ENCODE measurements at places on chromosomes 16 and 17.
A peak's percentile ranks its signal among the peaks of the same experiment; 100 is the strongest.

DNA sequence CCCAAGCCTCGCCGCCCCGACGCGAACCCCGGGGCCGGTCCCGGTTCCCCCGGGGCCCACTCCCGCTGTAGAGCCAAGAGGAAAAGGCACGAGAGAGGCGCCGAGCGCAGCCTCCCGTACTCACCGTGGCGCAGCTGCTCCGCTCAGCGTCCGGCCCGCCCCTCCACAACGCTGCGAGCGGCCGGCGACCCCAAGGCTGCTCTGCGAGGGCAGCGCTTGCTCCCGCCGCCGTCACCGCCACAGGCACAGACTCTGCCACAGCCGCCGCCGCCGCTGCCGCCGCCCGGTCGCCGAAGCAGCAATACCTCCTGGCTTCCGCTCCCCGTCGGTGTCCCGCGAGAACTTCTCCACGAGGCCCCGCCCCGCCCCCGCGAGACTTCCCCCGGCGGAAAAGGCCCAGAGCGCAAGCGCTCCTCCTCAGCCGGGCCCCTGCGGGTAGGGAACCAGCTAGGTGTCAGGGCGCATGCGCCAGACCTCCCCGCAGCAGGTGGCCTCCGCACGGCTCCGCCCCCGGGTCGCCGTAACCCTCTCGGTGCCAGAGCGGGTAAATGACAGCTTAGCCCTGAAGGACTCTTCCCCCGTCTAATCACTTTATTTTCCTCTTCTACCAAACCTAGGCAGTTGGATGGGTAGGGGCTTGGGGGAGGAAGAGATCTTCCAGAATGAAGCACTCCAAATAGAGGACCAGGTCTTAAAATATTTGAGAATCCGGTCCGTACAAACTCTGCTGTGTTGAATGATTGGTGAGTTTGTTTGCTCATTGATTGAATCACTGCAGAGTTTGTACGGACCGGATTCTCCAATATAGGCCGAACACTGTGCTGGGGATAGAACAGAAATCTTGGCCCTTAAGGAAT, at the start of gene GRB2:
GRB2 (minus strand) TSS at position 314 of the 857 bp plus-strand sequence. CDS start 12,050 bp downstream, outside the sequence.
- peak; percentile 90 for DNase-seq

- DNase-seq = no peak
Measured at GRCh38 chr17:37745801-37746426, 1.1 kb upstream of the HNF1B start.

- DNase-seq = no peak
Measured at GRCh38 chr17:7478276-7479212, 887 bp downstream of the ZBTB4 start.

DNA sequence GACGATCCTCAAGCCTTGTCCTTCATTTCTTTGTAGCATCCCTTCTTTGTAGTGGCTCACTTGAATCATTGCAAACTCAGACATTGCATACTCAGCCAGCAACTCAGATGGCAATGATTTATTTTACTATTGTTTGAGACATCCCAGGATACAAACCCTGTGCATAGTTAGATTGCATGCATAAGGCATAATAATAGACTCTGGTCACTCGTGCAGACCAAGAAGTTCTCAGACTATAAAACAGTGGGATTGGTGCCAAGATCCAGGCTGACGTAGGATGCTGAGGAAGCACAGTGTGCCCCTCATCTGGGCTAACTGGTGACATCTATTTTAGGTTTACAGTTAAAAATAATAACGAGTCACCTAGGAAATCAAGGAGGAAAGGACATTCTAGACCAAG, 142.3 kb downstream of the PMP22 start:
- DNase-seq = no peak

GRCh38 chr17:69223809-69224208, 4.8 kb downstream of the ABCA10 start:
- DNase-seq = no peak

DNA sequence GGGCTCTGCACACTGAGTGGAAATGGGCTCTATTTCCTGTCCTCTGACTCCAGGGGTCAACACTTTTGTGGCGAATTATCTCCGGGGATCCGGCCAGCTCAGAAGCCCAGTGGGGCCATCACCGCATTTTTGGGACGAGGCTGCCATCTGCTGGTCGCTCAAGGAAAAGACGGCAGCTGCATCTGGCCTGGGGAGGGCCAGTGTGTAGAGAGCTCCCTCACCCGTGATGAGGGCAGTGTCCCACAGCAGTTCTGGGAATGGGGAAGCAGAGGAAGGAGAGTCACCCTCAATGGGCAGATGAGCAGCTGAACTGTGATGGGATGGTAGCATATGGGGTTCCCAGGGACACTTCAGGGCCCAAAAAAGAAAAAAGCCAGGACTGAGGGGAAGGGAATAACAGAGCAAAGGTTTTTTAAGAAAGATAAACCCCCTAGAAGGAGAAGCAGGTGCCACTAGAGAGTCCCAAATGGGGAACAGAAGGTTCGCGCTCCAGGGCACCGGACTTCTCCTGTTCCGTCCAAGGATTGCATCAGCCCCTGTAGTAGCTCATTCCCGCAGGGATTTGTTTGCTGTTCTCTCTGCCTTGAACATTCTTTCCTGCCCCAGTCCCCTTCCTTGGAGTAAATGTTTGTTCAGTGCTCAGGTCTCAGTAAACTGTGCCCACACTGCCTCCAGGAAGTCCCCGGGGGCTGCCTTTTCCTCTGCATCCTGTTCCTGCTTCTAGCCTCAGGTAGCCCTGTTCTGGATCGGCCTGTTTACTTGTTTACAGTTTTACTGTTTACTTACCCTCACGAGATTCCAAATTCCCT, 9.3 kb upstream of the ABCC12 start:
- DNase-seq = no peak

GRCh38 chr16:66930189-66930588, 4.0 kb downstream of the CIAO2B start:
- DNase-seq = no peak

DNA sequence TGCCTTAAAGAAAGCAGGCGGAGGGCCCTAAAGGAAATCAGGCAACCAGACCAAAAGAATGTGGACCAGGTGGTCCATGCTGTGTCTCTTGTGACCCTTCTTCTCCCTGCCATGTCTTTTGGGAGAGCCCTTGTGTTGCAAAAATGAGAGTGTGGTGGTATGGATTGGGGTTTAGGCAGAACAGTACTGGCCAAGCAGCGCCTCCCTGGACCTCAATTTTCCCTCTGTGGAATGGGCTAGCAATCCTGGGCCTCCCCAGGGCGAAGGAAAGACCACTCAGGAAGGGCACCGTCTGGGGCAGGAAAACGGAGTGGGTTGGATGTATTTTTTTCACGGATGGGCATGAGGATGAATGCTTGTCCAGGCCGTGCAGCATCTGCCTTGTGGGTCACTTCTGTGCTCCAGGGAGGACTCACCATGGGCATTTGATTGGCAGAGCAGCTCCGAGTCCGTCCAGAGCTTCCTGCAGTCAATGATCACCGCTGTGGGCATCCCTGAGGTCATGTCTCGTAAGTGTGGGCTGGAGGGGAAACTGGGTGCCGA, 7.6 kb upstream of the NLRC5 start:
- no peak for DNase-seq

DNA sequence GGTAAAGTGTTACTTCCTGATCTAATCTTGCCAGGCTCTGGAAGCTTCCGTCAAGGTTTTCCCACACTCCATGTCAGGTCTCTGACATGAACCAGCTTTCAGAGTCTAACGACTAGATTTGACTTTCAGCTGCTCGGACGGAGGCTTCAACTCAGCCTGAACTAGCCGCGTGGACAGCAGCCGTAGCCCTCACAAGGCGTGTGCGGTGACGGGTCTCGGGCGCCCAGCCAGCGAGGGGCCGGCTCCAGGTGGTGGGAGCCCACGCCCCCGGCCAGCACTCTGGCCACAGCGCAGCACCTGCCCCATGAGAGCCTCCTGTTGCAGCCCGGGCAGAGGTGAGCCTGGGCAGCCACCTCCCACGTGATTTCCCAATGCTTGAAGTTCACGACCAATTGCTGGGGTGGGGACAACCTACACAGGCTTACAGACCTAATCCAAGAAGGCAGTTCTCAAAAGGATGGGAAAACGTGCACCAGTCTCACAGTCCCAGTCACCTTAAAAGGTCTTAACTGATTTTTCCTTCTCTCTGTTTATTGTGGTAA, 45.5 kb downstream of the TBC1D16 start:
- no peak for DNase-seq

DNA sequence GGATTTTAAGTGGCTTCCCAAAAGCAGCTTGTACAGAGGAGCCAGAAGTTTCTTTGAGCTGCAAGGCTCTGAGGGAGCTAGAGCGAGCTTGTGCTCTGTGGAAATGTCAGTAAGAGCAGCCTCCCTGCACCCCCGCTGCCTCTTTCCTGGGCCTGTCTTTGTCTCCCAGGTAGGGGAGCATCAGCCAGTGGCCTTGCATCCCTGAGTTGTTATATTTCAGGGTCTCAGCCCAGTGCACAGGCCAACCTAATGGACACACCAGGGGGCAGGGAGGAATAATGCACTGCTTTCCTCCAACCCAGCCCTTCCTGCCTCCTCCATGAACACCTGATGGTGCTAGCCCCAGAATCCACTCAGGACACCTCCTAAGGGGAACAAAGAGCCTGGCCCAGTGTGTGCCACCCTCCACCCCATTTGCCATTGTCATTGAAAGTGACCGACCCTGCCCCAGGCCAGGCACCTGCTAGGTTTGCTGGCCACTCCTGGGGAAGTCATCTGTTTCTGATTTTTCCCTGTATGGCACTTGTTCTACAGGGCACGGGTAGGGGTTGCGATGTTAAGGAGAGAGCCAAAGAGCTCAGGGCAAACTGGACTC, 6.3 kb downstream of the TPPP3 start:
- DNase-seq = no peak

GRCh38 chr16:49441366-49441780, 67.8 kb downstream of the C16orf78 start:
- no peak for DNase-seq

GRCh38 chr16:73231944-73232554, 184.1 kb upstream of the ZFHX3 start:
- no peak for DNase-seq

GRCh38 chr16:82824408-82824807, 197.6 kb downstream of the CDH13 start:
- DNase-seq = no peak

- DNase-seq = no peak
Measured at GRCh38 chr16:55809851-55810250, 23.0 kb downstream of the CES1 start.

DNA sequence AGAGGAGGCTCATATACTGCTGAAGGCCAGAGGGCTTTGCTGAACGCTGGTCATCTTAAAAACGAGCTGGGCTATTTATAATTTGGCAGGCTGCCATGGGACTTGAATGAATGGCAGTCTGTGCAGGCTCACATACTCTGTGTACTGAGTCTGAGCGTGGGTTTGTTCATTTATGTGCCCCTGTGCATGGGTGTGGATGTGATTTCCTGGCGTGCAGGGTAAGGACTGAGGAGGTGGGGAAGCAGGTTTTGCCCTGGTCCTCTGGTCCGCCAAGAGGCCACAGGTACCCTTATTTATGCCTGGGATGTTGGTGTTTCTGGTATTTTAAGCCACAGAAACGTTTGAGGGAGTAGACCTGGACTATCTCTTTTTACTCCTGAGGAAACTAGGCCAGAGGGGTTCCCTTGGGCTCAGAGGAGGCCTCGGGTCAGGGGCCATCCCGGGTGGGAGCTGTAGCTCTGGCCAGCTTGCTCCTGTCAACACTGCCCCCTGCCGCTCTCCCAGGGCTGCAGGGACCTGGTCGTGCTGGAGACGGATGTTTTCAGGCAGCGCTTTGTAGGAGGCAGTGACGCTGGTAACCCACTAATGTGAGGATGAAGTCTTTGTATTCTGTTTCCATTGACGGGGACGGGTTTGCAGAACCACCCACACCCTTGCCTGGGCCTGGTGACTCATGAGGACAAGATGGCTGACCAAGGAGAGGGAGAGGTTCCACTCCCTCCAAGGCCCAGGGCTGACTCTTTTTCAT, 184.4 kb downstream of the MSI2 start:
- no peak for DNase-seq

DNA sequence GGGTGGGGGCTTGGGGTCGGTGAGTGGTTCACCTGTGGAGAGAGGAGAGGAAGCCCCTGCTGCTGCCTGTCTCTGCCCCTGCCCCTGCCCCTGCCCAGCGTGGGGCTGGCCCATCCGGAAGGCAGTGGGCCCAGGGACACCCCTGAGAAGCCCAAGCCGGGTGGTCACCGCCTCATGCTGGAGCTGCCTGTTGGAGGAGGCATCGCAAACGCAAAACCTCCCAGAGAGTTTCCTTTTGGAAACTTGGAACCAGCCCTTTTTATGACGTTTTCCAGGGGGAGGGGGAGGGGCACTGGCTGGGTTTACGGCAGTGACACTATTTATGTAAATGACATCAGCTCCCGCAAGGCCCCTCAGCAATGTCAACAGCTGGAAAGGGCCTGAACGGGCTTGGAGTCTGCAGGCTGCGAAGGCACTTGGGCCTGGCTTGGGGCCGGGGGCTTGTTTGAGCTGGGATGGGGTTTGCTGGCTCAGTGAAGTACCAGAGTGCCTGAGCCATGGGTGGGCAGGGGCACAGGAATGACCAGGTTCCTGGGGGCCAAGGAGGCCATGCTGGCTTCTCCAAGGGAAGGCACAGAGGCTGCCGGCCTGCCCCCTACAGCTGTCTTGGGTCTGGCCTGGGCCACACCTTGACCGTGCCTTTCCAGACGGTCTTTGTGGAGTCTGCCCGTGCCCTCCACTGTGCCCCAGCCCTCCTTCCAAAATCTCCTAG, 219.5 kb downstream of the NTN1 start:
- DNase-seq = no peak

DNA sequence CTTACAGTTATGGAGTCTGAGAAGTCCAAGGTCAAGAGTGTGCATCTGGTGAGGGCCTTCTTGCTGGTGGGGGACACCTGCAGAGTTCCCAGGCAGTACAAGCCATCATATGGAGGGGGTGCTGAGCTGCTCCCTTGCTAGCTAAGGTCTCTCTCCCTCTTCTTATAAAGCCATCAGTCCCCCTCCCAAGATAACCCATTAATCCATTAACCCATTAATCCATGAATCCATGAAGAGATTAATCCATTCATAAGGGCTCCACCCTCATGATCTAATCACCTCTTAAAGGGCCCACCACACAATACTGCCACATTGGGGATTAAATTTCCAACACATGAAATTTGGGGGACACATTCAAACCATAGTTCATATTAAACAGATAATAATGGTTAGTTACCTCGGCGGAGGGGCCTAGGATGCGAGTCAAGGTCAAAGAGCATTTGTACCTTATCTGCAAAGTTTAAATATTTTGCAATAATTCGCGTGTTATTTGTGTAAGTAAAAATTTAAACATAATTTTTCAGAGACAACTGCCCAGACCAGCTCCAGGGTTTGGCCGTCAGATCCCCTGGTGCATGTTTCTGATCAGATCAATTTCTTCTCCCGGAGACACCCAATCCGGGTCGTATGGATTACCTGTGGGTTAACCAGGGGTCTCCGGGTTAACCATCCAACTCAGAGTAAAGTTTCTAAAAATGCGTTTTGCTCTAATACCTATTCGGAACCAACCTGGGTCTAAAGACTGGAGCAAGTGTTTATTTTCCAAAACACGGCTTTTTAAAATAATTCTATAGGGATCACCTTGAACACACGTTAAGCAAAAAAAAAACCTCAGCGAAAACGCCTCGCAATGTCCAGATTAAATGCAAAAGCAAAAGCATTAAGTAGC, 740 bp upstream of the POLR3E start:
- no peak for DNase-seq

- no peak for DNase-seq
Measured at GRCh38 chr17:33303254-33303653, 10.2 kb upstream of the ASIC2 start.
